ENCODE measurements at places on chromosomes 12 and 14.

DNA sequence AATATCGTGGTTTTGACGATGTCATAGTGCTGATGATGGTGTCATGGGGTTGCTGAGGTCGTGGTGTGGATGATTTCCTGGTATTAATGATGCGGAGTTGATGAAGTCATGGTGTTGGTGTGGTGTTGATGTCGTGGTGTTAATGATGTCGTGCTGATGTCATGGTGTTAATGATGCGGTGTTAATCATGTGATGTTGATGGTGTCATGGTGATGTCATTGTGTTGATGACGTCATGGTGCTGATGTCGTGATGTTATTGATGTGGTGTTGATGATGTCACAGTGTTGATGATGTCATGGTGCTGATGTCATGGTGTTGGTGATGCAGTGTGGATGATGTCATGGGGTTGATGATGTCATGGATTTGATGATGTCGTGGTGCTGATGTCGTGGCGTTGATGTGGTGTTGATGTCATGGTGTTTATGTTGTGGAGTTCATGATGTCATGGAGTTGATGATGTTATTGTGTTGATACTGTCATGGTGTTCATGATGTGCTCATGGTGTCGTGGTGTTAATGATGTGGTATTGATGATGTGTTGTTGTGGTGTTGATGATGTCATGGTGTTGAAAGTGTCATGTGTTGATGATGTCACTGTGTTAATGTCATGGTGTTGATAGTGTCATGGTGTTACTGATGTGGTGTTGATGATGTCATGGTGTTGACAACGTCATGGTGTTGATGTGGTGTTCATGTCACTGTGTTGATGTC is 48.5 kb upstream of the RIMBP2 start:
- DNase-seq = peak; percentile 55

DNA sequence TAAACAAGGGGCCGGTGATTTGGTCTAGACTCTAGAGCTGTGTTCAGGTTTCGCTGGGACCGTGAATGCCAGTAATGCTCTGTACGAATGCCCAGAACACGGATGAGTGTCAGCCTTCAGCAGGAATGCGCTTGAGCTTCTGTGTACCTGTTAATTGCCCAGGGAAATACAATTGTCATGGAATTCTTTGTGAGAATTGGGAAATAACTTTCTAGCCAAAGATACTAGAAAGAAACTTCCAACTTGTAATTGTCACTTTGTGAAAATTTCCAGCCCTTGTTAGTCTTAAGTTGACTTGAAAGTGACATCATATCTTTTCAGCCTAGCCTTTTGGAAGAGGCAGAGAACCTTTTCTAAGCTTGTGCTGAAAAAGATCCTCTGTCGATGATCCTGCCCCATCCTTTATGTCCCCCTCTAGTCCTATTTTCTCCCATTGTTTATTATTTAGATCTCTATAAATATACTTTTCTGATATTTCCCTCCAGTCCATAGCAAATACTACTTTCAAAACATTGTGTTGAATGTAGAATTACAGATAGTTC is 2.7 kb downstream of the CHST11 start:
- no peak for DNase-seq

- no peak for DNase-seq
Observed at GRCh38 chr12:25818596-25819390, 139.7 kb upstream of the RASSF8 start.

- peak; percentile 78 for DNase-seq
Observed at GRCh38 chr12:68240079-68240478, 13.3 kb downstream of the IL22 start.

DNA sequence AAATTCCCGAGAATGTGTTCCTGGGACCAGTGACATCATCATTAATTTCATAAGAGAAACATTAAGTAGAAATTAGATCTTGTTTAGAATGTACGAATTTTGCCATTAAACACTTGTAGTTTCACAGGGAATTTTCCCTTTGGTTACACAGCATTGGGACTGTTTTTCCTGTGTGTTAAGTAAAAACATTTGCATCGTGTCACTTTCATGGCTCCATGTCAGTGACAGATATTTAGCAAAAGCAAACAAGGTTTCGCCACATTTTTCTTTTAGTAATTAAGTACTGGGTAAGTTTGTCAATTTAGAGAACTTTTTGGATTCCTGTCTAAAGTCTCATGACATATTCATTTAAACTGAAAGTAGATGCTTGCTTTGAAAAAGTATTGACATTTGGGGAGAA is 45.5 kb upstream of the OVCH1 start:
- no peak for DNase-seq

- DNase-seq = peak; percentile 69
Observed at GRCh38 chr14:51562816-51563215, 88.9 kb upstream of the FRMD6 start.

DNA sequence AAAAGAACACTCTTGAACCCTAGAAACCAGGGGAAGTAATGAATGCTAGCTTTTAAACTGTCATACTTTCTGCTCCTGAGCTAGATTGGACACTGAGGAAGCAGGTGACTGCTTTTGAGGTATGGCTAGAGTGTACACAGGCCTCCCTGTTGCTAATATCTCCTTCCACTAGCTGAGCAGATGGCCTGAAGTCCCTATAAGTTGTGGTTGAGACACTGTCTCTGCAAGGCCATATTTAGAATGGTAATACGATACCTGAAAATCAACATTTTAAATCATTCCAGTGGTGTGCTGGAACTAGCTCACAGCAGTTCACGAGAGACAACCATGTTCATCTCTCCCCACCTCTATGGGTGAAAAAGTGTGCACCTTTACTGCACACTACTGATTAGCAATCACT is 46.4 kb upstream of the BMP4 start:
- no peak for DNase-seq

DNA sequence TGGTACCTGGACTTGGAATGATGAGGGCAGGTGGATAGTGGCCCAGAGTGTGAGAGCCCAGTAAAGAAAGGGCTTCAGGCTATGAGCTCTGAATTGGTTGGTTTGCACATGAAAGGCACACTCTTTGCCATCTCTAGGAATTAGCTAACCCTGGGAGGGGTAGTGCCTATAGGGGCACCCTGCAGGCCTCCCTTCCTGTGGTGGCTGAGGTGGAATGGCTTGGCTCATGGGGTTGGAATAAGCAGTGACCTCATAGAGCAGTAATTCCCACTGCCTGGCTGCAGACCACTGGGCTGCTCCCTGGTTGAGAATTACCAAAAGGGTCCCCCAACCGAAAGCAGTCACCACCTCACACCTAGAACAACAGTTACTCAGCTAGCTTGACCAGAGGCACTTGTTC is 42.7 kb downstream of the ASCL4 start:
- no peak for DNase-seq

- no peak for DNase-seq
Observed at GRCh38 chr12:104399740-104400612, 56.8 kb upstream of the CHST11 start.

DNA sequence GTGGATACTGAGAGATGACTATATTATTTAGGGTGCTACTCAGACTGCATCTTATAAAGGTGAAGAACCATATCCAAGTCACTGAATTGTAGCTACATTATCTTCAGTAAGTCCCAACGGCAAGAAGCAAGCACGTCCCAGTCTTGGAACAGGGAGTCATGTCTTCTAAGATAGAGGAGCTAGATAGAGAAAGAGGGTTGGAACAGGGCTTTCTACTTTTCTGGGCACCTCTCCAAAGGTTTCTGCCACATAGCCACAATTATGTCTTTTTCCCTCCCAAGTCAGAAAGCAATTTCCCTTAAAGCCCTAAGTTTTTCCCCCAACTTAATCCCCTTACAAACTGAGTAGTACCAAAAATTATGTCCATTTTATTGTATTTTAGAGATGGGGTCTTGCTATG is 22.4 kb downstream of the MAPK1IP1L start:
- peak; percentile 80 for DNase-seq

DNA sequence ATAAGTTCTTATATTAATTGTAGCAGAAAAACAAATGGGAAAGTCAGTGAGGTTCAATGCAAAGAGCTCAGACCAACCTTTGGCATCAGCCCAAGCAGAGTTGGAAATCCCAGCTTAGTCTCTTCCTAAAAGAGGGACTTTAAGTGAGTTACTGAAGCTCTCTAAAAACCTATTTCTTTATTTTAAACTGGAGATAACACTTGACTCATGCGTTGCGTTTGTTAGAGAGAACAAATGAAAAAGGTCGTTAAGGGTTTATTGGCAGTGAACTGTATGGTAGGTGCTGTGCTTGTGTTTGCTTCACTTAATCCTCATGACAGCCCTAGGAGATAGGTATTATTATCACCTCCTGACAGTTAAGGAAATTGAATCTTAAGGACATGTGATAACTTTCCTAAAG is 396.5 kb downstream of the RAD51B start:
- no peak for DNase-seq

GRCh38 chr12:124172636-124173035 is 122.3 kb upstream of the RFLNA start:
- peak; percentile 26 for DNase-seq

- no peak for DNase-seq
Observed at GRCh38 chr14:54844479-54844878, 58.1 kb downstream of the GCH1 start.

DNA sequence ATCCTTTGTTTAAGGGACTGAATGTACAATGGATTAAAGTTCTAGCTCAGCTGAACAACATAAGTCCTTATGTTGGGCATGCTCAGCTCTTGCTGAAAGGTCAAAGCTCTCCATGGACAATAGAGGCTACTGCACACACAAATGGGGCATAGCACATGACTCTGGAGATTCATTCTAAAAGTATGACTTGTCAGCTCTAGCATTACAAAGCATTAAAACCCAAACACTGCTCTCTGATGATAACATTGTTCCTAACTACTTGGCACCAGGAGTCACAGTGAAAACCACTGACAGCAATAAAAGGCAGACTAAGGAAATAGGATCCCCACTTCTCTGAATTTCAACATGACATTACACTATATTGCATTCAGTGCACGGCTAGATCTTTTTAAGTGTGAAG is 21.9 kb upstream of the FSCB start:
- peak; percentile 24 for DNase-seq

DNA sequence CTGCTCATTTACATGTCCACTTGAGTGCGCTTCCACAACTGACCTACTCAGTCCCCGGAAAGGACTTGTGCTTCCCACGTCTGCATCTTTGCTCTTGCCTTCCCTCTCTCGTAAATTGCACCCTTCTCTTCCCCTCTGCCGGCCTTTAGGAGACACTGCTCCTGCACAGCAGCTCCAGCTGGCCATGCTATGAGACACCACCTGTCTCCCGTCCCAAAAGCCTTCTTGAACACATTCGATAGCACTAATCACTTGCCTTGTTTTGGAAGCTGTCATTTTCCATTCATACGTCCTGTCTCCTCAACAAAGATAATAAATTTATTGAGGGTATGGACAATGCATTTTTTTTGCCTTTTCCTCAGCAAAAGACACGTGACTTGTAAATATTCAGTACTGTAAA is 15.7 kb upstream of the KCNA1 start:
- no peak for DNase-seq

GRCh38 chr12:112606611-112607365 is 184.8 kb upstream of the RPH3A start:
- no peak for DNase-seq

DNA sequence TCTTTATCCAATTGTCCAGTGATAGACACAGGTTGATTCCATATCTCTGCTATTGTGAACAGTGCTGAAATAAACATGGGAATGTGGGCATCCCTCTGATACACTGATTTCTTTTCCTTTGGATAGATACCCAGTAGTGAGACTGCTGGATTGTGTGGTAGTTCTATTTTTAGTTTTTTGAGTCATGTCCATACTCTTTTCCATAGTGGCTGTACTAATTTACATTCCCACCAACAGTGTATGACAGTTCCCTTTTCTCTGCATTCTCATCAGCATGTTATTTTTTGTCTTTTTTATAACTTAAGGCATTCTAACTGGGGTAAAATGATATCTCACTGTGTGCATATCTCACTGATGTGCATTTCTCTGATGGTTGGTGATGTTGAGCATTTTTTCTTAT is 24.8 kb upstream of the VASH1 start:
- no peak for DNase-seq

DNA sequence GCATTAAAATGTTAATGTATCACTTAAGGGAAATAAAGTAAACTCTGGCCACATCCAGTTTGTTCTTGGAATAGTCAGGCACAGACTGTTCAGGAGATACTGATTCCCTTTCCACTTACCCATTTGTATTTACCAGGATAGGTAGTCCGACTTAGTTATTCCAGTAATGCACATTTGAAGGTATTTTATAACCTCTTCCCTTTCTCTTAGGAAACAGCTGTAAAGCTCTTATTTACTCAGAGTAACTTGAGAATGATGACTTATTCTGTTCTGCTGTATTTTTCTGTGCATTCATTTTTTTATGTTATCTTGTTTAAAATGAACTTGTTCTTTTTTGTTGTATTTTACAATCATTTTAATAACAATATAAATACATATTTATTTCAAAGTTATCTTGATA is 78.0 kb downstream of the METTL25 start:
- DNase-seq = no peak

DNA sequence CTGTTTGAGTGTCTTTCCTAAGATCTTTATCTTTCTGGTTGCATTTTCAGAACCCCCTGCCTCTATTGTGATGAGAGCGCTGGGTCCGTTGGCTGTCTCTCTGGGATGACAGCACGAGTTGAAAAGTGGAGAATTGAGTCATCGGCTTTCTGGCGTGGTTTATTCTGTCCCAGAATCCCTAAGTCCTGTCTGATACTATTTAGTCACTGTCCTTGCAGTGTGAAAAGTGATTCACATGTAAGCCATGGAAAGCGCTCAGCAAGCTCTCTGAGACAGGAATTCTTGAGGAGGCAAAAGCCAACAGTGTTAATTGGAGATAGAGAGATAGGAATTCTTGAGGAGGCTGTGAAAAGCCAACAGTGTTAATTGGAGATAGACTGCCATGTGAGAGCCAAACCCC is 121.7 kb downstream of the CHST11 start:
- DNase-seq = peak; percentile 64

GRCh38 chr12:52692254-52692653 is 11.1 kb downstream of the KRT77 start:
- DNase-seq = no peak

- DNase-seq = no peak
Observed at GRCh38 chr12:57096748-57097553, 8.0 kb downstream of the NAB2 start.

GRCh38 chr12:75439930-75440329 is 40.6 kb upstream of the GLIPR1 start:
- DNase-seq = no peak

GRCh38 chr14:23804817-23805216 is 148.8 kb upstream of the DHRS4 start:
- DNase-seq = no peak

- DNase-seq = peak; percentile 68
Observed at GRCh38 chr14:44782775-44783238, 178.9 kb downstream of the KLHL28 start.

- DNase-seq = peak; percentile 95
Observed at GRCh38 chr14:100076606-100077005, 11.4 kb downstream of the EVL start.

DNA sequence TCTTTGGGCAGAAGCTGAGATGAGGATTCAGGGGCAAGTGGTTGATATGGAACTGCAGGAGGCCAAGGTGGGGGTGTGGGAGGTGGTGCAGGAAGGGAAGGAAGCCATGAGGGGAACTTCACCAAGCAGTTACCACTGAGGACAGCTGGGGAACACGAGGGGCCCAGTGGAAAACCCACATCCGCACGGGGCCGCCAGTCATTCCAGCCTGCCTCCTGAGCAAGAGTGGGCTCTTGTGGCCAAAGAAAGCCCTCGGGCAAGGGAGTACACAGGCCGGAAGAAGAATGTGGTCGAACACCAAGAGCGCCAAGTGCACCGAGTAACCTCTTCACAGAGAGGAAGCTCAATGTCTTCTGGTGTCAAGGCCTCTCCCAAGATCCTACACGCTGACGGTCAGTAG is 252.2 kb upstream of the FOXN3 start:
- DNase-seq = no peak

- peak; percentile 46 for DNase-seq
Observed at GRCh38 chr14:95217391-95217900, 60.1 kb upstream of the DICER1 start.
